ENCODE measurements at places on chromosomes 6 and 20. TPM values are rescaled to one million over a fixed set of nuclear protein-coding genes. Genes with fewer than 3 reads are reported as not detected.
A peak's percentile ranks its signal among the peaks of the same experiment; 100 is the strongest.

DNA sequence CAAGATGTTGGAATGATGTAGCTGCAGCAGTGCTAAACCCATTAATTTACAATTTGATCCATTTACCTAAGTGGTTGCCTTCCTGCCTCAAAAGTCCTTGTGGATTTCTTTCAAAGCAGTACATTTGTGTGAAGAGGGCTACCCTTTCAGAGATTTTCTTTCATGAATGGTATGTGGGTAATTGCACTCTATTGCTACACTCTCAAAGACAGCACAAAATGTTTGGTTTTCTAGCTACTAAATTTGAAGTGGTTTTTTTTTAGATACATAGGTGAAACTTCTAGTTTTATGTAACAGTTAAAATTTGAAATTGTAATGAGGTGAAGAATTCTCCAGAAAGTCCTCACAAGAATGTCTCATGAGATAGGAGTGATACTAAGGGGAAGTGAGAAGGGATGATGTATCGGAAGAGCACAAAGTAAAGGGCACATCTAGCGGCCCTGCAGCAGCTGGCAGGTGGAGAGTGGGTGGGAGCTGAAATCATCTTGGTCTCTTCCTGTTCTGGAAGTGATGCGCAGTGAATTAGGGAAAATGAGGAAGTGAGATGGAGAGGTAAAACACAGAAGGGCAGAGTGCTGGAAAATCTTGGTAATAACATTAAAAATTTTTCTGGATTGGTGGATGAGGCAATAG, 236.8 kb upstream of the MAN1A1 start:
- H3K4me3 ChIP-seq: no peak overlapping the region
- H3K36me3 ChIP-seq: no peaks in the 10 kb centered on the region
- no peak overlapping the region for H3K27ac ChIP-seq
- H3K4me1 ChIP-seq: no peaks in the 10 kb centered on the region

DNA sequence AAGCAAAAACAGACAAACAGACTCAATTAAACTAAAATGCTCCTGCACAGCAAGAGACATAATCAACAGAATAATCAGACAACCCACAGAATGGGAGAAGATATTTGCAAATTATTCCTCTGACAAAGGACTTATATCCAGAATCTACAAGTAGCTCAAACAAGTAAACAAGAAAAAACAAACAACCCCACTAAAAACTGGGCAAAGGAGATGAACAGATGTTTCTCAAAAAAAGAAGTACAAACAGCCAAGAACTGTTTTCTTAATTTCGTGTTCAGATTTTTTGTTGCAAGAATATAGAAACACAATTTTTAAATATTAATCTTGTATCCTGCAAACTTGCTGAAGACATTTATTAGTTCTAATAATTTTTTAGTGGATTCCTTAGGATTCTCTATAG, 274.1 kb downstream of the BCKDHB start:
- no peak overlapping the region for H3K27ac ChIP-seq
- no peak overlapping the region for H3K4me3 ChIP-seq
- DNase-seq: no peak
- no peaks in the 10 kb centered on the region for H3K4me1 ChIP-seq
- H3K36me3 ChIP-seq: no peaks in the 10 kb centered on the region

GRCh38 chr20:24915440-24915839, 33.6 kb upstream of the CST7 start:
- DNase-seq: no peak
- H3K27me3 ChIP-seq: no peaks in the 10 kb centered on the region
- no peak overlapping the region for H3K4me3 ChIP-seq
- no peak overlapping the region for H3K27ac ChIP-seq
- H3K36me3 ChIP-seq: no peaks in the 10 kb centered on the region

The TPBG gene
- 0.87 TPM for total RNA-seq

The KIAA0408 gene
- 0.07 TPM for total RNA-seq

DNA sequence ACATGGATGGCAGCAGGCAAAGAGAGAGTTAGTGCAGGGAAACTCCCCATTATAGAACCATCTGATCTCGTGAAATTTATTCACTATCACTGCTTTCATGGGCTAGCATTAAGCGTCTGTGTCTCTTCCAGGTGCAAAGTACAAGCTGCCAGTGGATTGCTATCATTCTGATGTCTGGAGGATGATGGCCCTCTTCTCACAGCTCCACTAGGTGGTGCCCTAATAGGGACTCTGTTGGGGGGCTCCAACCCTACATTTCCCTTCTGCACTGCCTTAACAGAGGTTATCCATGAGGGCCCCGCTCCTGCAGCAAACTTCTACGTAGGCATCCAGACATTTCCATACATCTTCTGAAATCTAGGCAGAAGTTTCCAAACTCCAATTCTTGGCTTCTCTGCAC, 347.8 kb upstream of the HS3ST5 start:
- no peak overlapping the region for H3K4me3 ChIP-seq
- H3K27ac ChIP-seq: no peak overlapping the region

- H3K4me3 ChIP-seq: no peak overlapping the region
- H3K36me3 ChIP-seq: no peaks in the 10 kb centered on the region
- H3K27ac ChIP-seq: no peak overlapping the region
- no peaks in the 10 kb centered on the region for H3K27me3 ChIP-seq
- H3K4me1 ChIP-seq: no peaks in the 10 kb centered on the region
Observed at GRCh38 chr6:136890194-136890839, 31.8 kb upstream of the SLC35D3 start.

DNA sequence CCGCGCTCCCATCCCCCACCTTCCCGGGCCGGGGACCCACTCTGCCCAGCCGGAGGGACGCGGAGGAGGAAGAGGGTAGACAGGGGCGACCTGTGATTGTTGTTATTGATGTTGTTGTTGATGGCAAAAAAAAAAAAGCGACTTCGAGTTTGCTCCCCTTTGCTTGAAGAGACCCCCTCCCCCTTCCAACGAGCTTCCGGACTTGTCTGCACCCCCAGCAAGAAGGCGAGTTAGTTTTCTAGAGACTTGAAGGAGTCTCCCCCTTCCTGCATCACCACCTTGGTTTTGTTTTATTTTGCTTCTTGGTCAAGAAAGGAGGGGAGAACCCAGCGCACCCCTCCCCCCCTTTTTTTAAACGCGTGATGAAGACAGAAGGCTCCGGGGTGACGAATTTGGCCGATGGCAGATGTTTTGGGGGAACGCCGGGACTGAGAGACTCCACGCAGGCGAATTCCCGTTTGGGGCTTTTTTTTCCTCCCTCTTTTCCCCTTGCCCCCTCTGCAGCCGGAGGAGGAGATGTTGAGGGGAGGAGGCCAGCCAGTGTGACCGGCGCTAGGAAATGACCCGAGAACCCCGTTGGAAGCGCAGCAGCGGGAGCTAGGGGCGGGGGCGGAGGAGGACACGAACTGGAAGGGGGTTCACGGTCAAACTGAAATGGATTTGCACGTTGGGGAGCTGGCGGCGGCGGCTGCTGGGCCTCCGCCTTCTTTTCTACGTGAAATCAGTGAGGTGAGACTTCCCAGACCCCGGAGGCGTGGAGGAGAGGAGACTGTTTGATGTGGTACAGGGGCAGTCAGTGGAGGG, 2.8 kb downstream of the SOX4 start:
- no peaks in the 10 kb centered on the region for H3K27me3 ChIP-seq
- no peaks in the 10 kb centered on the region for H3K4me1 ChIP-seq
- peak; percentile 65 for DNase-seq
- H3K27ac ChIP-seq: peak overlapping the region; percentile 61
- no peaks in the 10 kb centered on the region for H3K36me3 ChIP-seq

DNA sequence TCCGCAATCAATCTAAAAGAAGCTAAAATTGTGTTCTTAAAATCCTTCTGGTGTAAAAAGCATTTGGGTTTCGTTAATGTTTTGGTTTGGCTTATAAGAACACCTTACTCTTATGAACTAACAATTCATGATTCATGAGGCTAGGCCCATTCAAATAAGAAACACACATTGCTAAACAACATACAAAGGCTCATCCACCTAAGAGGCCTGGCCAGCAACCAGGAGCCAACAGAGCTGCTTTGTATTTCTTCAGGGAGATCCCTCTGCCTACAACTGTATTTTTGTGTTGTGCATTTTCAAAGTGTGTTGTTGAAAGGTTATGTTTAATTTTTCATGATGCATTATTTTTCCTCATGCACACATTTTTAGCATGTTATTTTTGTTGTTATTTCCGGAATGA, 98.6 kb downstream of the PTPRK start:
- H3K36me3 ChIP-seq: no peaks in the 10 kb centered on the region
- H3K27ac ChIP-seq: no peak overlapping the region
- H3K27me3 ChIP-seq: no peaks in the 10 kb centered on the region
- no peak for DNase-seq

The DUSP15 gene
- total RNA-seq: not detected

- H3K4me1 ChIP-seq: no peaks in the 10 kb centered on the region
- no peak for DNase-seq
- no peaks in the 10 kb centered on the region for H3K27me3 ChIP-seq
- H3K4me3 ChIP-seq: no peak overlapping the region
Observed at GRCh38 chr20:12823734-12824133, 185.0 kb upstream of the SPTLC3 start.

DNA sequence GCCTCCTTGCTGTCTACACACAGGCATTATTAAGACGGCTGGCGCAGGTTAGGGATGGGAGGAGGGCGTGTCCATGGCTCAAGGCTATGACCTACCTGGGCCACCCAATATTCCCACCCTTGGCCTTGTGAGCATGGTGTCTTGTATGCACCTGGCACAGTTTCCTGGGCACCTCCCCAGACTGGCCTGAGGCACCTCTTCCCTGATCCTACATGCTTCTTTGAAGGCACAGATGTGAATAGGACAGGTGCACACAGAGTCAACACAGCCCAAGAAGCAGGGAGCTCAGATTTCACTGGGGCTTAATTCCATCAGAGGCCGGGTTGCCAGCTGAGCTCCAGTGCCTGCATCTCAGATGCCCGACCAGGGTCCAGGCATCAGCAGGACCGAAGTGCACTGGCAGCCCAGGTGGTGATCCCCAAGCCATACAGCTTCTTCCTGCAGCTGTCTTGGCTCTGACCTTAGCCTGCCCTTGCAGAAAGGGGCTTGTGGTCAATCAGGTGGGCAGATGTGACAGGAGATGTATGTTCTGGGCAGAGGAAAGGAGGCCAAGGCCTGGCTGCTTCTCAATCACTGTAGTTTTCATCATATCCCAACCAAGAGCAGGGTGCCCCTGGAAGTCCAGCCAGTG, 287.7 kb downstream of the CLIC5 start:
- H3K4me1 ChIP-seq: no peaks in the 10 kb centered on the region
- no peak overlapping the region for H3K4me3 ChIP-seq
- no peaks in the 10 kb centered on the region for H3K36me3 ChIP-seq
- no peak overlapping the region for H3K27ac ChIP-seq
- H3K27me3 ChIP-seq: no peaks in the 10 kb centered on the region

The VSTM2L gene
- 10.7 TPM for total RNA-seq

GRCh38 chr20:38745757-38746156, 2.5 kb upstream of the ACTR5 start:
- no peaks in the 10 kb centered on the region for H3K27me3 ChIP-seq
- DNase-seq: no peak
- no peaks in the 10 kb centered on the region for H3K36me3 ChIP-seq
- H3K4me3 ChIP-seq: no peak overlapping the region

The COQ3 gene
- total RNA-seq: 6.6 TPM

DNA sequence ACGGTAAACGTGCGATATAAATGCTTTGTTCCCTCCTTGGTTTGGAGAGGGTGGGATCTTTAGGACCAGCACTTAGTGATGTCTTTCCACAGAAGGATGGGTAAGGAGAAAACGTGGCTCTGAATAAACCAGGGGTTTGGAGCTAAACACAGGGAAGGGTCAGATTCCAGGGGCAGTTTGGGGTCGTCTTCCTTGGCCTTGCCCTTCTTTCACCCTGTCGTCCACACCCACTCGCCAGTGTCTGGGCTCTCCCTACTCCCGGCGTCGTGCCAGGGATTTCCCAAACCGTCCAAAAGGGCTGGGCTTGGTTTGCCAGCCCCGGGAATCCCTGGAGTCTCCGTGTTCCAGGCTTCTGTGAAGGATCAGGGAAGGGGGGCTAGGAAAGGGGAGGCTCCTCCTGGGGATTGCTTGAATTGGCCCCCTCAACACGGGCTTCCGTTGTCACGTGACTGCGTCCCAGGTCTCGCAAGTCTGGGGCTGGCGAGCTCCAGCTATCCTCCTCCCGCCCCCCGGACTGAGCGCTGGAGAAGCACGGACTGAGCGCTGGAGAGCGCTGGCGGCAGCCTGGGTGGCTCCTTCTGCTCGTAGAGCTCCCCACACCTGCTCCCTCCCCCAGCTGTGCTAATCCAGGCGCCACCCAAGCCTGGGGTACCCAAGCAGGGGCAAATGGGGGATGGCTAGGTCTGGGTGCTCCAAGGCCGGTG, 9.4 kb upstream of the ARMC12 start:
- H3K4me3 ChIP-seq: peak overlapping the region; percentile 44
- peaks cover 5% of the 10 kb centered on the region for H3K4me1 ChIP-seq
- peak overlapping the region; percentile 88 for H3K27ac ChIP-seq
- no peaks in the 10 kb centered on the region for H3K27me3 ChIP-seq
- peak; percentile 87 for DNase-seq

DNA sequence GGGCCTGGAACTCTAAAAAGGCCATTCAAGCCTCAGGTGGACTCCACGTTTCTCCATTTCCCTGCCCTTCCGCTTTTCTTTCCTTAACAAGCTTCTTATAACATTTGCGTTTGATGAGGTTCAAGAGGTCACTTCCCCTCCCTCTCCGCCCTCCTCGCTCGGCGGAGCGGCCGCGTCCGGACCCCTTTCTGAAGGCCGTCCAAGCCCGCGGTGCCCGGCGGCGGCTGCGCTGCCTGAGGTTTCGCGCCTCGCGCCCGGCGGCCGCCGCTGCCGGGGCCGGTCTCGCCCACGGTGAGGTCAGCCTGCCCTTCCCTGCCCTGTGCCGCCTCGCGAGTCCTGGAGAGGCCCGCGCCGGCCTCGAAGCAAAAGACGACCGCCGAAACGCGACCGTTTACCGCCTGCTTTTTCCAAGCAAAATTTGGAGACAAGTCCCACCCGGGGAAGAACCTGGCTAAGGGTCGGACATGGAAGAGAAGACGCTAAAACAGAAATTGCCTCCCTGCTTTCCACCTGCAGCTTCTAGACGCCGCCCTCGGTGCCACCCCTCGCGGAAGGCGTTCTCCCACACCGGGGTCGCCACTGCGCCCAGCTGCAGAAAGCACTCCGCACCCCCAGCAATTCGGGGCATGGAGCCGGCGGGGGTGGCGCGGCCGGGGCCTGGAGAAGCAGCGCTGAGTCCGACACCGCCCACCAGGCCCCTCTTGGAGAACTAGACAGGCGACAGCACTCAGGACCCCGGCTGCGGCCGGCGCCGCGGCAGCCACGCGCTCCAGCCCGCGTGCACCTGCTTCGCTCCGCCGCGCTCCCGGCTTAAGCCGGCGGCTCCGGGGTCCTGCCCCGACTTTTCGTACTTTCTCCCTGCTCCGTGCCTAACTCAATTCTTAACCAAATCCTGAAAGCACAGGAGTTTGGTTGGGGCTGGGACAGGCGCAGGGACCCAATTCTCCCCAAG, 11.0 kb upstream of the FOXF2 start:
- H3K27ac ChIP-seq: no peak overlapping the region
- H3K4me3 ChIP-seq: no peak overlapping the region
- no peaks in the 10 kb centered on the region for H3K36me3 ChIP-seq
- H3K4me1 ChIP-seq: no peaks in the 10 kb centered on the region
- DNase-seq: no peak

GRCh38 chr6:95978230-95978629, 37.5 kb upstream of the FUT9 start:
- no peak overlapping the region for H3K27ac ChIP-seq
- no peaks in the 10 kb centered on the region for H3K36me3 ChIP-seq
- no peaks in the 10 kb centered on the region for H3K27me3 ChIP-seq
- no peak overlapping the region for H3K4me3 ChIP-seq

- no peak for DNase-seq
- H3K27me3 ChIP-seq: no peaks in the 10 kb centered on the region
- H3K4me1 ChIP-seq: no peaks in the 10 kb centered on the region
Observed at GRCh38 chr6:1267057-1267732, 44.7 kb upstream of the FOXQ1 start.

The C20orf204 gene
- 0.44 TPM for total RNA-seq

- H3K36me3 ChIP-seq: no peaks in the 10 kb centered on the region
- H3K27ac ChIP-seq: no peak overlapping the region
- DNase-seq: no peak
- no peak overlapping the region for H3K4me3 ChIP-seq
Observed at GRCh38 chr6:157769776-157770426, 53.1 kb upstream of the SNX9 start.

Data from right lobe of liver (tissue), 6 donors.